BJ (cell line): ENCODE measurements at places on chromosomes 13 and 19. TPM values are rescaled to one million over a fixed set of nuclear protein-coding genes. Genes with fewer than 3 reads are reported as not detected.

DNA sequence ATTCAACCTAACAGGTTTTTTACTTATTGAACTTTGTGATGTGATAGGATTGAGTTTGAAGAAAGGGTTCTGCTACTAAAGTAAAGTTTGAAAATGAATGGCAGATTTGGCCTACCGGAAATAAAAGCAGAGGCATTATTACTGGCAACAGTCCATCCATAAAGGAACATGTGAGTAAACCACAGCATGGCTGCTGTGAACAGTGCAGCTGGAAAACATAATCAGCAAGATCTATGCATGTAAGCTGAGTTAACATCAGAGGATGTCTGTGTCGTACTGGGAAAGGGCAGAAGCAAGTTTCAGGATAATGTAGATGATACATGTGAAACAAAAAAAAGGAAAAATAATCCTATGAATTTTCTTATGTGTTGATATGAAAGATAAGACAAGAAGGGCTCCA lies 87.6 kb downstream of the CYSLTR2 start:
- no peak for DNase-seq

The RASIP1 gene
- polyA plus RNA-seq, result 0.76 and 1.1 TPM in 2 replicates

DNA sequence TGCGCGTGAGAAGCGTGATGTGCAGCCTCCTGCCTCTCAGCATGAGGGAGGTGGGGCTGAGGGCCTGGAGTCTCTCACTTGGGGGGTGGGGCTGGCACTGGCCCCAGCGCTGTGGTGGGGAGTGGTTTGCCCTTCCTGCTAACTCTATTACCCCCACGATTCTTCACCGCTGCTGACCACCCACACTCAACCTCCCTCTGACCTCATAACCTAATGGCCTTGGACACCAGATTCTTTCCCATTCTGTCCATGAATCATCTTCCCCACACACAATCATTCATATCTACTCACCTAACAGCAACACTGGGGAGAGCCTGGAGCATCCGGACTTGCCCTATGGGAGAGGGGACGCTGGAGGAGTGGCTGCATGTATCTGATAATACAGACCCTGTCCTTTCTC lies 8.7 kb downstream of the CD177 start:
- no peak for DNase-seq

DNA sequence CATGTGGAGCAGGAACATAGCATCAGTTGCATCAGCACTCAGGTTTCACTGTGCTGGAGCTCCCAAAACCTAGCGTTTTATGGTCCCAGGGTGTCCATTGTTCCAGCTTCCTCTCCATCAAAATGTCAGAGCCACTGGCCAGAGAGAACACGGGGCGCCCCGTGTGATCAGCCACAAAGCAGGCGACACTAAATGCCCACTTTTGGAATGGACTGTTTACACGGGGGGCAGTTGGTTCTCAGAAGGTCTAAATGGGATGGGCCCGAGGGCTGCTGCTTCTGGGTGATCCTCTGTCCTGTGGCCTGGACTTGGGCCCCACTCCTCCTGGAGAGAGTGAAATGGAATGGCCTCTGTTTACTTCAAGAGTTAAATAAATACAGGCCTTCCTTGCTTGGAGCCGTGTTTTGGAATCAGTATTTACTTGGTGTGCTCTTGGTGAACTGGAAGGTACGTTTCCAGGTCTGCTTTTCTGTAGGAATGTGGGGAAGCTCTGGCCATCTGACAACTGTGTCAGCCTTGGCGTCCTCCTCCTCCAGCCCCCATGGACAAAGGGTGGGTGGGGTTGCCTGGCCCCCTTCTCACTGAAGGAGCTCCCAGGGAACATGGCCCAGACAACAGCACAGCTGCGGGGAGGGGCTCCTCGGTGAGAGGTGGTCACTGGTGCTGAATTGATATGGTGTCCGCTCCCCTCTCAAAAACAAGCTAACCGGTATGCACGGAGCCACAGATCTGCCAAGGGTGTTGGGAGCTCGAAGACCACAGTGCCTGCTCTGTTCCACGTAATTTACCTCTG lies 16.1 kb upstream of the MCF2L start:
- DNase-seq, result no peak

The CGB8 gene
- 0.22 TPM in 1 of 2 replicates, not detected in the other for polyA plus RNA-seq

DNA sequence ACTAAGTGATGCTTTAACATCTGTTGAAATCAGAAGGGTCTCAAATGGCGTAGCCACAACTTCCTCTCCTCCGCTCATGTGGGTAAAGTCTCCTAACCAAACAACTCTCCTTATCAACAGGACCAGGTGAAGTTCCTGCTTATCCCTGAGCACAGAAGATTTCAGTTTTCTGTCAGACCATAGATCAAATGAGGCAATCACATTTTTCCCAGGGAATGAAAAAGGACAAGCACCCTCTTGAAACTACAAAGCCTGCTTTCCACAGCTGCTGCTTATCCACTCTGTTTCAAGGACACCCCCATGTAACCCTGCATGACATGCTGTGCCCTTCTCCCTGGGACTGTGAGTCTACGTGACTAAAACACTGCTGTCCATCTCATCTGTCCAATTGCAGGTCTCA lies 788.3 kb upstream of the SLITRK5 start:
- no peak for DNase-seq

DNA sequence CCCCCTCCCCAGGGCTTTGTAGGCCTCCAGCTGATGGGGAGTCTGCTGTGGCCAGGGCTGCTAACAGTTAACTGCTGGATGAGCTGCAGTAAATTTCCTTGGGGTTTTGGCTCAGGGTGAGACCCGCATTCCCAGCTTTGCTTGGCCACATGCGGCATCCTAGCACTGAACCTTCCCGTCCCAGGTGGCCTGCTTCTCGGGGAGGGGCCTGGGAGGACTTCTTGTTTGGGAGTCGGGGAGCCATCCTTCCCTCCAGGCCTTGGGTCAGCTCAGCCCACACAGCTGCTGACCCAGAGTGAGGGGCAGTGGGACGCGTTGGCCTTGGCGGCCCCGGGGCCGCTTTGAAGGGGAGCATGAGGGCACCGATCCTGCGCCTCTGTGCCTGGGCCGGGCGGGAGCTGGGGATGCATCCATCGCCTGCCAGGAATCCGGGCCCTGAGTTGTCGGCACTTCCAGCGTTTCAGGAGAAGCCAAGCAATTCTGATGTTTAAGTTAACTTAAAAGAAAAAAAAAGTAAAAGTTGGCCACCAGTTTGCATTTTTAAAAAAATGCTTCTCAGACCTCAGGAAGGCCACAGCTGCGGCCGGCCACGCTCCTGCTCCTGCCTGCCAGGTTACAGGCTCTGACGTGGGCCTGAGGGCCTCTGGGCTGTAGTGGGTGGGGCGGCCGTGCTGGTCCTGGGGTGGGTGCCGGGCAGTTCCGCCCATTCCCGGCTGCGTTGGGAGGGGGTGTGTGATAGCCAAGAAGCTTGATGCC lies 27.7 kb downstream of the CRTC1 start:
- DNase-seq, result no peak

The URAD gene
- not detected in 2 replicates for polyA plus RNA-seq

The KLHL1 gene
- polyA plus RNA-seq, result not detected in 2 replicates

GRCh38 chr13:54194233-54195024 lies 1165.8 kb downstream of the OLFM4 start:
- DNase-seq, result no peak

DNA sequence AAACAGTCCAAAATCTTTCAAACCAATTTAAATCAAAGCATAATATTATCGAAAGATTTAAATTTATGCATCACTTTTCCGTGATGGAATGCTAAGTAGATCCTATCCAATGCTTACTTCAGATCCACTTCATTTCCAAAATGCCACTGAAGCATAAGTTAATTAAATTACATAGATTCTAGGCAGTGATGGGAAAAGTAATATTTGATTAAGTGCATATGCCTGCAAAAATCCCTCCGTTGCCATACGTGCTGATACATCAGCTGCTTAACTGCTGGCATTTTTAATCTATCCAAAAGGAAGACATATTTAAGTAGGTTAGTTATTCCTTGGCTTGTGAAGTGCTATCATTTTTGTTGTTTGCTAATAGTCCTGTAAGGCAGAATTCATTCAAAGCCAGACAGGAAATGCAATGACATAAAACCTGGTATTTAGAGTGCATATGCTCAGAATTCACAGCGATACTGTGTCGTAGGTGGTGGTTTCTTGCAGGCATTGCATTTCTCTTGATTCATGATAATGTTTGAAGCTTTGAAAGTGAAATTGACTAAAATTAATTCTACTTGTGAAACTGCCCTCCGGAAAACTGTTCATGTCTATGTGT lies 738.3 kb upstream of the GPC6 start:
- DNase-seq, result no peak

The CPT1C gene
- polyA plus RNA-seq, result 26.0 and 45.9 TPM in 2 replicates

The TMEM59L gene
- polyA plus RNA-seq, result 0.69 and 1.6 TPM in 2 replicates

The VSTM1 gene
- not detected in 2 replicates for polyA plus RNA-seq

- DNase-seq, result no peak
Measured at GRCh38 chr19:1650650-1651567, 1.5 kb downstream of the TCF3 start.

- peak; percentile 90 for DNase-seq
Measured at GRCh38 chr19:50003810-50004419, 21.3 kb downstream of the VRK3 start.

The ANKLE1 gene
- 0.18 and 0.38 TPM in 2 replicates for polyA plus RNA-seq

DNA sequence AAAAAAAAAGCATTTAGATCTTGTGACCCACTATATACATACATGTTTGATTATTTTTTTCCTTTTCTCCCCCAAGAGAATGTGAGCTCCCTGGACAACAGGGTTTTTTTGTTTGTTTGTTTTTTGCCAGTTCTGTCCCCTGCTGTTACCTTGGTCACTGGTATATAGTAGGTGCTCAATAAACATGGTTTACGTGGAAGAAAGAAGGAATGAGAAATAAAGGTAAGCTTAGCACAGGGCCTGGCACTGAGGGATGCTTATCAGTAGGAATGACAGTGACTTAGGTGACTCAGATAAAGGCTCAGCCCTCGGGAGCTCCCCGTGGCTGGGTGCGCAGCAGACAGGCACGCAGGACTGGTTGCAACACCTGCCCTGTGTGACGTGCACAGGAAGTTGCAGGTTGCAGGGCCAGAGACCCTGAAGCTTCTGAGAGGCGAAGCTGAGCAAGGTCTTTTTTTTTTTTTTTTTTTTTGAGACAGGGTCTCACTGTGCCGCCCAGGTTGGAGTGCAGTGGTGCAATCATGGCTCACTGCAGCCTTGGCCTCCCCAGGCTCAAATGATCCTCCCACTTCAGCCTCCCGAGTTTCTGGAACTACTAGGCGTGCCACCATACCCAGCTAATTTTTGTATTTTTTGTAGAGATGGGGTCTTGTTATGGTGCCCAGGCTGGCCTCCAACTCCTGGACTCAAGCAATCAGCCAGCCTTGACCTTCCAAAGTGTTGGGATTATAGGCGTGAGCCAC lies 10.3 kb upstream of the PAK4 start:
- no peak for DNase-seq

- DNase-seq, result no peak
Measured at GRCh38 chr13:48264058-48264457, 31.1 kb downstream of the ITM2B start.

The ATXN8OS gene
- polyA plus RNA-seq, result not detected in 2 replicates
